ENCODE measurements at places on chromosomes 2 and 18.
A peak's percentile ranks its signal among the peaks of the same experiment; 100 is the strongest.

DNA sequence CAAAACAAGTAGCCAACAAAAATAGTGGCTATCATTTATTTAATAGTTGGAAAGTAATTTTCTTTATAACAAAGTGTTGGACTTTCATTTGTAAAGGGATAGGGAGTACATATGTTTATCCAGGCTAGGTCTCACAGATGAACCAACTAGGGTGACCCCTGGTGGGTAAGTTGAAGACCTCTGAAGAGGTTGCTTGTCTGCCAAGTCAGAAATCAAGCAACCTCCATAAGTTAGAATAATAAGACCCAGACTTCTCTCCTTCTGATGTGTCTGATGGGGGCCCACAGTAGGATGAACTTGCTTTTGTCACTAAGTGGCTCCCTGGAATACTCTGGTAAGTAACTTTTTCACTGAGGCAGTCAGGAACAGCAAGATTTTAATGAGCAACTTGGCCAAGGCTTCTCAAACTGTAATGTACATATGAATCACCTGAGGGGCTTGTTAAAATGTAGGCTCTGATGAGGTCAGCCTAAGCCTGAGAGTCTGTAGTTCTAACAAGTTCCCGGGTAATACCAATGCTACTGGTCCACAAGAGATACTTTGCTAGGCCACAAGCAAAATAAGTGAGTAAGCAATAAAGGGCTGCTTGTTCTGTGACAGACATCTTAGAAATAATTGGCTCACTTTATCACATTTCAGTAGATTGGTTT is 319.6 kb downstream of the PIK3C3 start:
- DNase-seq = peak; percentile 5

- DNase-seq = no peak
Measured at GRCh38 chr2:174561283-174561971, 36.2 kb downstream of the WIPF1 start.

- DNase-seq = no peak
Measured at GRCh38 chr18:68676913-68677312, 38.0 kb downstream of the TMX3 start.

DNA sequence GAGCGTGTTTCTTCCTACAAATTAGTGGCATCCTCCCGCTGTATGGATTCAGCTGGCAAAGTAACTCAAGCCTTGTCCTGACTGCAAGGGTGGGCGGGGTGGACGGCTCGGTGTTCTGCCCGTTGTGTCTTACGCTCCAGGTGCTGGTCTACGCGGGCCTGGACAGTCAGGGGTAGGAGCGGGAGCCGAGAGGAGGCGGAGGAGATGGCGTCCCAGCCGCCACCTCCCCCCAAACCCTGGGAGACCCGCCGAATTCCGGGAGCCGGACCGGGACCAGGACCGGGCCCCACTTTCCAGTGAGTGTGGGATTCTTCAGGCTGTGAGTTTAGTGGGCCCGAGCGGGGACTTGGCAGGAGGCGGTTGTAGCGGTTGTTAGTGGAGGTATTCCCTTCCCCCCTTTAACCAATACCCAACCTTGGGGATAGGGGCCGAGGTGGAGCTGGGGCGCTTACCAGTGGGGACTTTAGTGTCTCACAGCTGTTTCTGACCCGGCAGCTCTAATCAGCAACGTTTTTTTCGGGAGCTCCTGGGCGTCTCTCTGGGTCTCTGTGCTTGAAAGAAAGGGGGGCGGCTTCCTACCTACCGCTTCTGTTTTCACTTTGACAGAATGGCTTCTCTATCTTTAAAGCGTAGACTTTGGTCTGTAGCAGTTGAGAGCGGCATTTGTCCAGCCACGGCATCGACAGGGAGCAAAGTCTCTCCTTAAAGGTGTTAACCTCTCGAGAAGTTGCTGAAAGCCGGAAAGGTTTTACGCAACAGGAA is at the start of the genes PEX13 and PUS10:
TSS of gene PEX13 (plus strand) at position 165 of the 762 bp plus-strand sequence. CDS start at position 205, 40 bp downstream.
TSS of gene PUS10 (minus strand) at position 700 of the 762 bp plus-strand sequence. CDS start 6,365 bp downstream, outside the sequence.
- peak; percentile 94 for DNase-seq

GRCh38 chr2:146131785-146132184 is 1611.9 kb upstream of the ZEB2 start:
- no peak for DNase-seq

DNA sequence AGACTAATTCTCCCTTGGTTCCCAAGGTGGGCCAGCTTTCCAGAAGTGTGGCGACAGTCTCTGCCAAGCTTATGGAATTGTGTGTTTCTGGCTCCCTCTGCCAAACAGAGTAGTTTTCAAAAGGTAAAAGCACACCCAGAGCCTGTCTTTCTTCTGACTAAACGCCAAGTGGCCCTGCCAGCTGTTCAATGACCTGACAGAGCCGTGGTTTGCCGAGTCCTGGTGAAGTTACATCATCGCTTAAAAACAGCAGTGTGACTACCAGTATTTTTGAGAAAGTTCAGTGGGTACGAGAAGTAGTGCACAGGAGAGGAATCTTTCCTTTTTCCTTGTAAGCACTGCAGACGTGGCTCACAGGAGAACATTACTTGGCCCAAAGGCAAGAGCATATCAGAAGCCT is 1.9 kb downstream of the PER2 start:
- DNase-seq = peak; percentile 56

DNA sequence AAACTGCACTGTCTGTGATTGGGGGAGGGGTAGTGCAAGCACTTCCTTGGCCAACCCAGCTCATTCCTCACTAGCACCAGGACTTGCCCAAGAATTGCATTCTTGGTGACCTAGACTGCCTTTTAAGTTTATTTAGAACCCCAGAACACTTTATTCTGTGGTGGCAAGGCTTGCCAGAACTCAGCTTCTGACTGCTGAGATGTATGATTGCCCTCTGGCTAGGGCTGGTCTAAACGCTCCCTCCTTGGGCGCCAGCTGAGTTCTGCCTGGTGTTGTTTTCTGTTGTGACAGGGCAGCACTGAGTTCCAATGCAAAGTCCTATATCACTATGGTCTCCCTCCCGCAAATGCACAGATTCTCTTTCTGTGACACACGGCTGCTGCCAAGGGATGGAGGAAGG is 247.7 kb downstream of the ZNF385B start:
- DNase-seq = no peak

DNA sequence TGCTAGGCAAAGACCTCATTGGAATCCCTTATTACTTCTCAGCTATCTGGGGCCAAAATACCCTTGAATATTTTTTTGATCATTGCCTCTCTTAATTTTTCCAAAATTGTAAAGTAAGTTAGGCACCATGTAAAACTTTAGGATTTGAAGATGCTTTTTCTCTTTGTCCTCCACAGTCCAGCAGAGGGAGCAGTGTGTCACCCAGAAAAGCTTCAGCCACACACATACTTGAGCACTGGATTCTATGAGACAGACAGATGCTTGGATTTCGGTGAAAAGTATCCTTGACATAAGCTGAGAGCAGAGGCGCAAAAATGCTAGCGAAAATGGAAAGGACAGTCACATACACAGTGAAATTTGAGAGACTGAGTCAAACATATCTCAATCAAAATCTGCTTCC is 74.7 kb upstream of the KCNJ3 start:
- DNase-seq = peak; percentile 56

DNA sequence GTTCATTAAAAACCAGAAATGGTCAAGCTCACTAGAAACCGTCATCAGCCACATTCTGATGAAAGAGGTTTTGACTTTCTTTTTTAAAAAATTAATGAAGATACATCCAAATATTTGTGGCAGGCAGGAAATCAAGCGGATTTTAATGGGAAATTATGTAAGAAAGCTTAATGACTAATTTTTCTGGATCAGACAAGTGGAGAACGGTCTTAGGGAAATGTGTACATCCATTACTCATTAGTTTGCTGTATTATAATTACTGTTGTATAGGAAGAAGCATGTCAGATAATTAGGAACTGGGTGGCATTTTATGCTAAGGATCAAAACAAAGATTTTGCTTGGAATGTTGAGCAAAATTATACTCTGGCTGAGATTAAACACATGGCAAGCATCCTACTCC is 39.4 kb downstream of the AGAP1 start:
- no peak for DNase-seq

DNA sequence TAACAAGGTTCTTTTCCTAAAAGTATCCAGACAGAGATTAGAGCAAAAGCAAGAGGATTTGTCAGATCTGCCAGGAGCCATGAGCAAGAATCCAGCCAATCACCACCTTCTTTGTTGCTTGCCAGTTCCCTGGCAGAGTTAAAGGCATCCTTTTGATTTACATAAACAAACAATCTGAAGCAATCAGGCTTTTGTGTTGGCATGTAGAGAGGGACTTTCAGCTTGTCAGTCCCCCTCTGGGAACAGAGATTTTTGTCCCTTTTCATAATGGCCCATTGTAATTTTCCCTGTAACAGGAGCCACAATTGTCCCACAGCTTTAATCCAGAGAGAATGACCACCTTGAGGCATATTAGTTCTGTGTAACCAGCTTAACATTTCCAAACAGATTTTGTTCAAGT is at the start of gene ERMN:
TSS of gene ERMN (minus strand) at position 39 of the 400 bp plus-strand sequence. CDS start 182 bp downstream, outside the sequence.
- peak; percentile 19 for DNase-seq

- no peak for DNase-seq
Measured at GRCh38 chr2:30356071-30356470, 91.0 kb upstream of the LCLAT1 start.

GRCh38 chr18:23134780-23135549 is at the start of gene CABLES1:
Gene CABLES1 (plus strand): TSS chr18:23135485. CDS start chr18:23135763, 278 bp downstream.
- DNase-seq = peak; percentile 68

DNA sequence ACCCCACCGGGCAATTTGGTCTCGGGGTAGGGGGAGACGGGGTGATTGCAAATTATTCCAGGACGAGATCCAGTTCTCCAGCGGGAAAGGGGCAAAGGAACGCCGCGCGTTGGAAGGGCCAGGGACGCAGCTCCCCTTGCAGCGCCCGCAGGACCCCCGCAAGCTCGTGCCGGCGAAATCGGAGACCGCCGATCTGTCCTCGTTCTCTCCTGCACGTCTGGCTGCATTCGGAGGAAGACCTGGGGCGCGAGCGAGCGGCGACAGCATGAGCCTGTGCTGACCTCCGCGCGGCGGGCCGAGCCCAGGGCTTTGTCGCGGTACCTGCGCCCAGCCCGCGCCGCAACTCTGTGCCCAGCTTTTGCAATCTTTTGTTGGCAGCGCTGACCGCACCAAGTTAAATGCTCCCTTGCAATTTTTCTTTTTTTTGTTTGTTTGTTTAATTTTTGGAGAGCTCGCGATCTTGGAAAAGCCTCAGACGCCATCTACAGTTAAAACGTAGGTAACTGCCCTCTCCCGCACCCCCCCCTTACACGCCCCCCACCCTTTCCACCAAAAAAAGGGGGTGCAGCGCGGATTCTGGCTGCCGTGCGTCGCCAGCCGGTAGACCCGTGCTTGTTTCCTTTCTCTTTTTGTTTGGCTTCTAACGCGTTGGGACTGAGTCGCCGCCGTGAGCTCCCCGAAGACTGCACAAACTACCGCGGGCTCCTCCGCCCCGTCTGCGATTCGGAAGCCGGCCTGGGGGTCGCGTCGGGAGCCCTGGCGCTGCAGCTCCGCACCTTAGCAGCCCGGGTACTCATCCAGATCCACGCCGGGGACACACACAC is 667 bp downstream of the TRIB2 start:
- DNase-seq = peak; percentile 83

GRCh38 chr2:97995026-97995733 is 568 bp downstream of the TMEM131 start:
- DNase-seq = peak; percentile 6

GRCh38 chr2:170165129-170165528 is 12.8 kb upstream of the MYO3B start:
- DNase-seq = no peak

DNA sequence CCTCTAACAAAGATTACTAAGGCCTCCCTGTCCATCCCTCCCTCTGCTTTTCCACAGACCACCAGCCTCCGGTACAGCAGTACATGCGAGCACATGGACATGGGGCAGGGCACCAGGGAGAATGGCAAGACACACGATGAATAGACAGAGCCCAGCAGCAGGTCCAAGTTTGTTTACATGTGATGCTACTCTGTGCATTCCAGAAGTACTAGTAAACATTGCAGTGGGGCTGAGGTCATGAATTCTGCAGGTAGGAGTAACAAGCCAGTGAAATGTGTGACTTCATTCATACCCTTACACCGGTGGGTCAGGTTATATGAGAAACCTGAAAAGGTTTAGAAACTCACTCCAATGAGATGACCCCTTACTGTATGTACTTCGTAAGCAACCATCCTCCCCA is 205.7 kb downstream of the BCL11A start:
- no peak for DNase-seq

GRCh38 chr2:20062615-20063545 is 11.5 kb upstream of the LAPTM4A start:
- DNase-seq = no peak

- no peak for DNase-seq
Measured at GRCh38 chr2:9847140-9847539, 3.9 kb downstream of the TAF1B start.

DNA sequence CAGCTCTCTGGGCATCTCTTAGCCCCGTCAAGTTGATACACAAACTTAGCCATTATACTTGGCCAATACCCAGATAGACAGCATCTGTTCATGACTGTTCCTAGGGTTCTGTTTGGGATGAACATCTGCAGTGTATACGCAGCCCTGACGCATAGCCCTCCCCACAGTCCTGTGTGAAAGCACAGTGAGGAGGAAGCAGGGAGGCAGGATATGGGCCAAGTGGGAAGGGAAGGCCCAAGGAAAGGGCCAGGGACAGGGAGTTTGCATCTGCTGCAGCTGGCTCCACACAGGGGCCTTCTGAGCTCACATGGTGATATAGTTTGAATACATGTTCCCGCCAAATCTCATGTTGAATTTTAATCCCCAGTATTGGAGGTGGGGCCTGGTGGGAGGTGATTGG is 80.2 kb downstream of the CMPK2 start:
- no peak for DNase-seq

DNA sequence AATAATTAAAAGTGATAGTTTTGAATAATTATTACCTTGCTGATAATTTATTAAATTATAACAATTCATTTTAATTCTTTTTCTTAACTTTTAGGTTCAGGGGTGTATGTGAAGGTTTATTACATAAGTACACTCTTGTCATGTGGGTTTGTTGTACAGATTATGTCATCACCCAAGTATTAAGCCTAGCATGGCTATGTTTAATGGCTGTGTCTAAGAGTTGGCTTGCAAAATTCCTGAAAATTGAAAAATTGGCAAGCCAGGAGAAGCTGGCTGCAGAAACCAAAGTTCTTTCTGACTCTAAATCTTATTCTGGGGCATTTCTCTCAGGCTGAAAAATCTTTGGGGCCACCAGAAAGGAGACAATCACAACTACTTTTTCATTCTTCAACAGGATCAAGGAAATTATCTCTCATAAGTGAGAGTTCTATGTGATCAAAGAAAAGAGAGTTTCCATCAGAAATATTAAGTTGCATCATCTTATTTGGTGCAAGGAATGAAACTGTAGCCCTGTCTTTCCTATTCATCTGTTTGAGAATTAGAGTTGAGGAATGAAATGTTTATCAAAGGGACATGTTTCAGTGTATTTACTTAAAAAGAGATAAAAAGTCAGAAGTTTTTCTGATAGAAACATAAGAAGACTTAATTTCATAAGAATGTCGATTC is 412.1 kb upstream of the CDH2 start:
- DNase-seq = no peak

DNA sequence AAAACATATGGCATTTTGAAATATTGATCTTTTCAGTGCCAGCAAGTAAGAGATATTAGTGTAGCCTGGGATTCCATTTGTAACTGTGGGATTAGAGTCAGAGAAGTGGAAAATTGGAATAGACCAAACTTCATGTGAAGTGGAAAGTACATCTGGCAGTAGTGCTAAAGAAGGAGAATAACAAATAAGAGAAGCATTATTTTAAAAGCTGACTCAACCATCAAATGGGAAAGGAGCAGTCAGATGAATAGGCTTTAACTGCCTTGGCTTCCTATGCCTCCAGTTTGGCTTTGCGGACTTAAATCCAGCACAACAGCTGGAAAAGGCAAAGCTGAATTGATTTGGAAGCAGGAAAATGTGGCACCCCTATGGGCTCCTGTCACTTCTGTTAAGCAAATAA is 623.1 kb downstream of the TSN start:
- DNase-seq = no peak

- DNase-seq = no peak
Measured at GRCh38 chr18:41820784-41821183, 134.2 kb upstream of the PIK3C3 start.
